ENCODE measurements at places on chromosomes 11 and 22.
A peak's percentile ranks its signal among the peaks of the same experiment; 100 is the strongest.

GRCh38 chr11:3865388-3866193 is 10.1 kb downstream of the STIM1 start:
- DNase-seq, result no peak

DNA sequence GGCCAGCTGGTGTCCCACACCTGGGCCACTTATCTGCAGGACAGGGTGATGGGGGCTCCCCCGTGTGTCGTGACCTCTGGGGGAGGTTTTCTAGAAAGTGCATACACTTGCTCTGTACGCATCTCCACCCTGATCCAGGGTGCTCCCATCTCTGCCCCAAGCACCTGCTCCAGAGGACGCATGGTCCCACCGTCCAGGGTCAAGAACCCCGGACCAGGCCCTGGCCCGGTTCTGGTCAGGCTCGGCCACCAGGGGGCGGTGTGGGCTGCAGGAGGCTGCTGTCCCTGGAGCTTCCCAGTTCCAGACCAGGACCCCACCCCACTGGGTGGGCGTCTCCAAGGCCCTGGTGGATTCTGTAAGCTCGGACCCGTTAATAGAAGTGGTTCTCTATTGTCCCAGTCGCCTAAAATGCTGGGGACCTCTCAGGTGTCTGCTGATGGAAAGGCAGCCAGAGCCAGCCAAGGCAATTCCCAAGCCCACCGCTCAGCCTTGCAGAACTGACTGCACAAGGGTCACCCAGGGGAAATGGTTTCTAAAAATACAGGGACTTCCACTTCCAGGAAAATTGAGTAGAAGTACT is 34.7 kb upstream of the SEPTIN5 start:
- DNase-seq, result peak; percentile 3

GRCh38 chr11:65551572-65552387 is 6.4 kb downstream of the LTBP3 start:
- DNase-seq, result no peak

GRCh38 chr11:76662656-76663485 is 7.7 kb downstream of the LRRC32 start:
- no peak for DNase-seq

DNA sequence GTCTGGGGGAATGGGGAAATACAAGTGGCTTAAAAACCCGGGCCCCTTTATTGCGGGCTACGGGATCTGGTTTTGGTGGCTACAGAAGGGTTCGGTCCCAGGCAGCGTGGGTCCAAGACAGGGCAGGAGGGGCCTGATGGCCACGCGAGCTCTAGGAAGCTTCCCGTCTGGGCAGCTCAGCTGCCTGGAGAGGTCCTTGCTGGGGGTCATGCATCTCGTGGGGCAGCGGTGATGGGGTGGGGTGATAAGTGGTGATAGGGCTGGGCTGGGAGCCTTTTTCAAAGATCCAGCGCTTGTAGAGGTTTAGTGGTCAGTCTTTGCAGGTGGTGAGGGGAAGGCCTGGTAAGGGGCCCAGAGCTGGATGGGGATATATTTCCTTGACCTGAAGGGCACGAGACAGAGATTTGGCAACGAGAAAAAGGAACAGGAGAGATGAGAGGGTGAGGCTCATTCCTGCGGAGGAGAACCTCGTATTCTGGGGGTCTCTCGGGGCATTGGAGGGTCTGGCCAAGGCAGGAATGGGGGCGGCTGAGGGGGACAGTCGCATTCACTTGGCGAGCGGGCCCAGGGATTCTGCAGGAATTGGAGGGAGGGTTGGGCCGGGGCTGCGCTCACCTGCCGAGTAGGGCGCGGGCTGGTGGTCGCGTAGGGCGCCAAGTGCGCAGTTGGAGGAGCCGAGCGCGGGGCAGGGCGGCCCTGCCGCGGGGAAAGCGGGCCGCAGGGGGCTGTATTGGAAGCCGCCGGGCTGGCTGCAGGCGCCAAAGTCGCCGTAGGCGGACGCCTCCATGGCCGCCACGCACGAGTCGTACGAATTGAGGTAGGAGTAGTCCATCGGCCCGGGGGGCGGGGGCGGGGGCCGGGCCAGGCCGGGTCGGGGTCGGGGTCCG is 560 bp downstream of the PHOX2A start:
- DNase-seq, result no peak

GRCh38 chr11:95182397-95182796 is 48.6 kb downstream of the SESN3 start:
- DNase-seq, result no peak

GRCh38 chr11:77175869-77176539 is 48.0 kb downstream of the MYO7A start:
- DNase-seq, result no peak

DNA sequence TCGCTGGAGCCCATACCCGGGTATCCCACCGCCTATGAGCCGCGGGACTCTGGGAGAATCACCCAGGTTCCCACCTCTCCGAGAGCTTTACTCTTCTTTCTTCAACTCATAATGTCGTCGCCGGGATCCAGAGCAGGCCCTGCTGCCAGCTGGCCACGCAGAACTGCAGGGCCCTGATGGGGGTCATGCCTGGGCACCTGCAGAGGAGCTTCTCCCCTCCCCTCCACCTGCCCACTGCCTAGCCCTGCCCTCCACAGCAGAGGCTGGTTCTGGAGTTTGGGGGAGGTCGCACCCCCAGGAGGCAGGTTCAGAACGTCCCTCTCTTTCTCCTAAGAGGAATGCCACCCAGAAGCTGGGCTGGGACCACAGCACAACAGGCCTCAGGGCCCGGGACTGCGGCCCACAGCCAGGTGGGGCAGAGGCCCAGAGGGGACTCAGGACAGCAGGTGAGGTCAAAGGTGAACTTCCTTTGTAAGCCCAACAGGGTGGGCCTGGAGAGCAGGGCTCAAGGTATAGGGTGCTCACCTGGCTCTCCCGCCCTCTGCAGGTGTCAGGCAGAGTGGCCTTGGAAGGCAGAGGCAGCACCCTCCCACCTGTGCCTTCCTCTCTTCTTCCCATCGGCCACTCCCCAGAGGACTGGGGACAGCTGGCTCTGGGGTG is 1.9 kb downstream of the SLC25A45 start:
- no peak for DNase-seq

DNA sequence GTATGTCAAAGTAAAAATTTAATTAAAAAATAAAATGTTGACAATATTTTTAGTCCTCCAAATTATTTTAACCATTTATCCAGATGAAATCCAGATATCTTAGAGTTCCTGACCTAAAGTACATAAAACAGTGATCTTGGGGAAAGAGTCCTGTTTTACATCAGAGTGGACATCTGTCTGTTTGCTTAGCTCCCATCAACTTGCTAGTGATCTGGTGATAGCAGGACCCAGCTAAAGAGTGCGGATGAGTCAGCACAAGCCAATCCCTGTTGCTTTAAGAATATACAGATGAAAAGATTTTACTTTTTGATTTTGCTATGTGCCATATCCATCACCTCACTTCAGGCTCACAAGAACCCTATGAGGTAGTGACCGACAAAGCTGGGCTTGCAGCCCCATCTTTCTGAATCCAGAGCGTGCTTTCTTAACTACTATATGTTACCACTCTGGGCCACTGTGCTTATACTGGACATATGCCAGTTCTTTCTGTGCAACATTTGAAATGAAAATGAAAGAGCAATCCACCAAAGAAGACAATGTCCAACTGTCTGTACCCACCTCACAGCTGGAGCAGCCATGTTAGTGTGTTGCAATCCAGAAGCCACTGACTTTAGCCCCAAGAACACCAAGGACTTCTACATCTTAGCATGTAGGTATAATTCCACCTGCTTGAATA is 167.6 kb upstream of the SESN3 start:
- no peak for DNase-seq

DNA sequence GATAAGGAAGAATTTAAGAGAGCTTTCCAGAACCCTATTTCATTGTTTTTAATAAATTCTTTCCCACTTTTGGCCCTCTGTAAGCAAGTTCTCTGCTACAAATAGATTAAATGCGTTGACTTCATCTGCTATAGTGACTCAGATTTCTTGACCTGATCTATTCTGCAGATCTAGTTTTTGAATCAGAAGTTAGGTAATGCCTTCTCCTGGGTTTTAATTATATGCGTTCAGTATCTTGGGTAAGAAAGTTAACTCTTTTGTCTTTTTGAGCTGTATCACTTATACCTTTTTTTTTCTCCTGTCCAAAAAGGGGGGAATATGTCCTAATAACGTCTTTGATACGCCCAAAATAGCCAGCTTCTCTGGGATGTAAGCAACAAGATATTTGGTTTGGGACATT is 2.4 kb upstream of the HEPHL1 start:
- DNase-seq, result no peak

DNA sequence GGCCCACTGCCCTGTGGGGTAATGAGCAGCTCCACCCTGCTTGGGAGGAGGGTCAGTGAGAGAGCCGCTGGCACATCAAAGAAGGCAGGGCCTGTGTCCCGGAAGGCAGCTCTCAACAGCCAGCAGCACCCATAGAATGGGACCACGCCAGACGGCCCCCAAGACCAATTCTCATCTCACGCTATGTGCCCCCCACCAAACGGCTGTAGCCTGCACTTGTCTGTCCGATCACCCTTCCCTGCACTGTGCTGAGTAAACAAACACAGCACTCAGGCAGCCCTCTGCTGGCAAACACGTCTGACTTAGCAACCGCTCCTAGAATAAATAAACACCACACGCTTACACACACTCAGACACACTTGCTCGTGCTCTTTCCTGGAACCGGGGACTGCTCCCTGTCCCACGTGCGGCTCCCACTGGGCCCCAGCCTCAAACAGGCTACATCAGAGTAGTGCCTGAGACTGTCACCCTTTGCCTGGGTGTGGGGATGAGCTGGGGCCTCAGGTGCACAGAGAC is 53.2 kb upstream of the CDON start:
- DNase-seq, result no peak

DNA sequence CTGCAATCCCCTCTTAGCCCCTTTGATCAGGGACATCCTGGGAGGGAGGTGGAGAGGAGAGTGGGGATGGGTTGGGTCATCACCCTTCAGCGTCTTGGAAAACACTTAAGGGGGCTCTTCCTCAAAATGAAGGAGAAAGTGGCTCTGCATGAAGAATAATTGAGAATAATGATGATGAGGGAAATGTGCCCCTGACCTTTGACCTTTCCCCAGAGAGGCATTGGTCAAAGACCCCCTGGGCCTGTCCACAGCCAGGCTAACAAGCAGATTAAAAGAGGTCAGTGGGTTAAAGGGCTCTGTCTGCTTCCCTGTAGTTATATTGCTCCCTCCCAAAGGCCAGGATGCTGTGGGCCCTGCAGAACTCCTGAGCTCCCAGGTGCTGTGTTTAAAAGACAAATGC is 68.7 kb downstream of the NAV2 start:
- no peak for DNase-seq

DNA sequence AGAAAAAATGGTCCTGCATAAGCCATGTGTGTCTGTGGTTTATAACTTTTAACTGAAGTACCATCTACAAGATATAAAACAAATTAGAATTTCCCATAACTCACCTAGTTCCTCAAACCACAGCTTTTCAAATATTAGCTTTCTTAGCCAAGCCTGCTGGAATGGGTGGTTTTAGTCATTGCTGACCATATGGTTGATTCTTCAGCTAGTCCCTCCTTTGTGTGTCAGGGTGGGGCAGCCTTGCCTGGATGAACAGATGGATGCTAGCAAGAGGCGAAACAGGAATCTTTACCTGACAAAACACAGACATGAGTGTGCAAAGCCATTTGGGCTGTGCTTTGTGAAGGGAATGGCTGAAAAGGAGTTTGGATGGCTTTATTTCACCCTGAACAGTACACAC is 6.9 kb upstream of the B3GNT6 start:
- DNase-seq, result no peak

DNA sequence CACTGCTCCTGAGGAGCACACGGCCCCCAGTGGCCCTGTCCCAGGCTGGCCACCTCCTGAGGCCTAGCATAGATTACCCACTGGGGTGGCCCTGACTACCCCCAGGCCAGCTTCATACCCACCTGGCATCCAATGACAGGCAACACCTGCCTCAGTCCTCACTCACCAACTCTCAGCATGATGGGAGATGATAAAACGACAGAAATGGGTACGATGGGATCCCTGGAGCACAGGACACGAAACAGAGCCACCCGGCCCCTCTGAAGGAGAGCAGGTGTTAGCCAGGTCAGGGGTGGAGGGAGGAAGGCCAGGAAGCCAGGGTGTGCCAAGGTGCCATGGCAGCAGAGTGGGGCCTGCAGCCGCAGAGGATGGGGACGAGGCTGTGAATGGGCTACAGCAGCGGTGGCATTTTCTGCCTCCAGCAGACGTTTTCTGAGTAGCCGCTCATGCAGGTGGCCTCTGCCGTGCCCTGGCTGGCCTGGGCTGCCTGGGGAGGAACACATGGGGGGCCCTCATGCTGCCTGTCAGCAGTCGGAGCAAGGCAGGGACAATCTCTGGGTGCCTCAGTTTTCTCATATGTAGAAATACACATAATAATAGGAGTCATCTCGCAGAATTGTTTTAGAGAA is 50.2 kb upstream of the FGF3 start:
- DNase-seq, result no peak

- DNase-seq, result no peak
These were observed 70.6 kb upstream of the CAPRIN1 start for GRCh38 chr11:33980897-33981296.

DNA sequence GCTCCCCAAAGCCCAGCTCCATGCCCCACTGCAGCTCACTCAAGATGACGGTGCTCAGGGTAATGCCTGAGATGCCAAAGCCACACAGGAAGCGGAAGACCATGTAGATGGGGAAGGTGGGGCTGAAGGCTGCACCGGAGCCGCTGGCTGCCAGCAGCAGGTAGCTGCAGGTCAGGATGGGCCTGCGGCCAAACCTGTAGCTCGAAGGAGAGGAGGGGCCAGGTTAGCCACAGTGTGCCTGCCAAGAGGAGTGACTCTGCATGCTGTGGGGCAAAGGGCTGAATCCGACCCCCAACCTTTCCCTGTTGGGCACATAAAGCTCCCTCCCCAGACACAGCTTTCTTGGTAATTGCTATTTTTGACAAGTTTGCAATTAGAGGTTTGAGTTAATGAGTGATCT is 14.9 kb upstream of the SLC22A6 start:
- no peak for DNase-seq

- no peak for DNase-seq
These were observed 207.6 kb upstream of the LUZP2 start for GRCh38 chr11:24289301-24289700.

GRCh38 chr11:27820249-27820648 is 120.0 kb upstream of the BDNF start:
- DNase-seq, result no peak

- DNase-seq, result no peak
These were observed 123.5 kb downstream of the BUD13 start for GRCh38 chr11:116649268-116649667.

- no peak for DNase-seq
These were observed 2.8 kb upstream of the PHLDA2 start for GRCh38 chr11:2931771-2932738.

- DNase-seq, result no peak
These were observed 3.8 kb upstream of the OR10A5 start for GRCh38 chr11:6841694-6842093.

GRCh38 chr22:46147471-46148267 is 2.7 kb upstream of the PPARA start:
- DNase-seq, result no peak

- no peak for DNase-seq
These were observed 113.9 kb upstream of the TEAD1 start for GRCh38 chr11:12560362-12560761.

- DNase-seq, result no peak
These were observed 82.2 kb downstream of the DEPDC5 start for GRCh38 chr22:31836010-31836409.

GRCh38 chr11:100619484-100619883 is 67.6 kb upstream of the ARHGAP42 start:
- no peak for DNase-seq

- DNase-seq, result no peak
These were observed 62.0 kb downstream of the DHCR7 start for GRCh38 chr11:71386202-71386601.

Data from stimulated activated CD8-positive, alpha-beta memory T cell treated with anti-CD3 and anti-CD28 coated beads, Interleukin-15, amount 100 ng/mL, for 4 hours (primary cell).